ENCODE measurements at places on chromosomes 7 and 10.

DNA sequence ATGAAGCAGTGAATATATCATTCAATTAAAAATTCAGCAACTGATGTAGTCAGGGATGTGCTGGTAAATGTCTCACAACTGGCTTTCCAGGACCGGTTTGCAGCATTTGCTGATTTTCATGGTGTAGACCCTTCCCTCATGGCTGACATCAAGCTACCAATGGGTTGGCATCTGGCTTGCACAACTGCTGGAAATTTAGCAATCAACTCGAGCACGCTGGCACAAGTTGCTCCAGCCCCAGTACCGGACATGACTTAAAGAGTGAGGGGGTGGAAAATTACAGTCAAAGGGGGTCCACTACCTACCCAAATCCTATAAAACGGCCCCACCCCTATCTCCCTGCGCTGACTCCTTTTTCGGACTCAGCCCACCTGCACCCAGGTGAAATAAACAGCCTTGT is 198.4 kb upstream of the NRP1 start:
- DNase-seq: no peak

DNA sequence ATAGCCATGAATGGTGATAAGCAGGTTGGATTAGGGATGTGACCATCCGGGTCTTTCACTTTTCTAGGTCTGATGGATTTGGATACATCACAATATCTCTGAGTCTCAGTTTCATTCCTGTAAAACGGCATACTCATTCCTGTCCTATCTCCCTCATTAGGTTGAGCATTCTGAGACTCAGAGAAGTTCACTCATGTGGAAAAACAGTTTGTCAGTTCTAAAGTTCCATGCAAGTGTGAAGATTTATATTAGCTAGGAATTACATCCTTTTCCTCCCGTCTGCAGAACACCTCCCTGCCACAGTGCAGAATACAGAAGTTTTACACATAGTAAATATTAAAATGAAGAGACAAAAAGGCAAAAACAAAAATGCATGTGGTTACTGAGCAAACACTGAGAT is 94.2 kb upstream of the SLC25A13 start:
- DNase-seq: no peak

GRCh38 chr7:15686295-15686956 is at the start of gene MEOX2:
MEOX2 (minus strand) TSS chr7:15686683; CDS start chr7:15686402, 281 bp downstream.
- DNase-seq: peak; percentile 52

- peak; percentile 8 for DNase-seq
Measured at GRCh38 chr10:130221456-130222375, 85.5 kb downstream of the GLRX3 start.

GRCh38 chr7:151409667-151410404 is at the start of gene WDR86:
WDR86 (minus strand) TSS chr7:151410038; CDS start chr7:151409589, 449 bp downstream.
- peak; percentile 58 for DNase-seq

- no peak for DNase-seq
Measured at GRCh38 chr10:74890460-74890859, 64.1 kb downstream of the KAT6B start.

- DNase-seq: no peak
Measured at GRCh38 chr7:30986331-30986730, 22.6 kb downstream of the GHRHR start.

DNA sequence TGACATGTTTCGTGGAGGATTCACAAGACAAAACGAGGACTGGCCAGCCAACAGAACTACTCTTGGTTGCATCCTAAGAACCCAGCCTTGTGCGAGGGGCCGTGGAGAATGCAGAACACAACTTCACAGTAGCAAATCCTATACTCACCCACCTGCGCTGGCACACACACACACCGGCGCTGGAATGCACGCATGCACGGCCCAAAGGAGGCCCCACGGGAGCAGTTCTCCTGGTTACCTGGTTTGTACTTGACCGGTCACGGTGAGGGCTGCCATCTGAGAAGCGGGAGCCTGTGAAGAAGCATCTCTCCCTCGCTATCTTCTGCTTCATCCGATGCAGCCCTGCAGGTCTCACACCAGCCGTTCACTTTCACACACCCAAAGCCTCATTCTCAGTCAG is 137.8 kb downstream of the ZMYND11 start:
- no peak for DNase-seq

DNA sequence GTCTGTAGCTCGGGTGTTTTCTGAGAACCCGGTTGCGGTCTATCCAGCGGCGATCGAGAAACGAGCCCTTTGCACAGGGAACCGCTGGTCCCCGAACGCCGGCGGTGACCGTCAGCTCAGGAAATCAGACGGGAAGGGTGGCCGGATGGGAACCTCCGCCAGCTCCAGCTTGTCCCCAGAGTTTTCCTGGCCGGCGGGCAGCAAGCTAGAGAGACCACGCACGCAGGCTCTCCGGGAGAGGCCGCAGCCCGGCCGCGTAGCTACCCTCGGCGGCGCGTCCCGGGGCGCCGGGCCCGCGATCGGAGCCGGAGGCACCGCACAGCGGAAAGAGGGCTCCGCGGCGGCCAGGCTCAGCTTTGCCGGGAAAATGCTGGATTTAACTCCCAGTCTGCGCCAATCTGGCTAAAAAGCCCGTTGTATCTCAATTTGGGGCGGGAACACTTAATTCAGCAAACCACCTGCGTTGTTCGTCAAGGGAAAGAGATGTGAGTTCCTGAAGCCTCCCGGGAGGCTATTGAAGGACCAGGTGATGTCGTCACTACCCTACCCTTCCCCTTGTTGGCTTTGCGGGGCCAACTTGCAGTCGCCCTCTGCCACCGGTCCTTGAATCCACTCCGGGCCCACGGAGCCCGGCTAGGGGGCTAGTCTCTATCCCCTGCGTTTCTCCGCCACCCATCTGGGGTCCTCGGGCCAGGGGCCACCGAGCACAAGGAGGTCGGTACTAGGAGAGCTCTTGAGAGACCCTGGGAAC is 859 bp upstream of the CH25H start:
- DNase-seq: peak; percentile 59

- no peak for DNase-seq
Measured at GRCh38 chr10:34758447-34758996, 56.6 kb downstream of the PARD3 start.

DNA sequence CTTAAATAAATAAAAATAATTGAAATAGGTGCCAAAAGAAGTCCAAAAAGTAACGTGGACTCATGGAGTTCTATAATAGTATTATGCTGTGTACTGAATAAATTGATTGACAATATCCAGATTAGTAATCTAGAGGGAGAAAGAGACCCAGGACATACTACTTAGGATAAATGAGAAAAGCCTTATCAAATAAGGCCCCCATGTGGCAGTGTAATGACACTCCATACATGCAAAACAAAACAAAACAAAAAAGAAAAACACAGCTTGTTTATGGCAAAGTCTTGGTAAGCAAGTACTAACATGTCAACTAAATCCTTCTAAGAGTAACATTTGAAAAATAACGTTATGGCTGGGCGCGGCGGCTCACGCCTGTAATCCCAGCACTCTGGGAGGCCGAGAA is 3.6 kb upstream of the RUNDC3B start:
- DNase-seq: no peak

DNA sequence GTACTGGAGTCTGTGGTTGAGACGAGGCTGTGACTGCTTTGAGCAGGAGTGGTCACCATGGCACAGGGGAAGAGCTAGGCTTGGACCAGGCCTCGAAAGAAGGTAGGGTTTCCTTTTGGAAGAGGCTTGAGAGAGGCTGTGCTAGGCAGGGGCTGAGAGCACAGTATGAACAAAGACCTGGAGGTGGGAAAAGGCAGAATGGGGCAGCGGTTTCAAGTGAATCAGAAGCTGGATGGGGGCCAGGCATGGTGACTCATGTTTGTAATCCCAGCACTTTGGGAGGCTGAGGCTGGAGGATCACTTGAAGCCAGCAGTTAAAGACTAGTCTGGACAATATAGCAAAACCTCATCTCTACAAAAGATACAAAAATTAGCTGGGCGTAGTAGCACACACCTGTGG is 65.9 kb downstream of the CLIP2 start:
- no peak for DNase-seq

DNA sequence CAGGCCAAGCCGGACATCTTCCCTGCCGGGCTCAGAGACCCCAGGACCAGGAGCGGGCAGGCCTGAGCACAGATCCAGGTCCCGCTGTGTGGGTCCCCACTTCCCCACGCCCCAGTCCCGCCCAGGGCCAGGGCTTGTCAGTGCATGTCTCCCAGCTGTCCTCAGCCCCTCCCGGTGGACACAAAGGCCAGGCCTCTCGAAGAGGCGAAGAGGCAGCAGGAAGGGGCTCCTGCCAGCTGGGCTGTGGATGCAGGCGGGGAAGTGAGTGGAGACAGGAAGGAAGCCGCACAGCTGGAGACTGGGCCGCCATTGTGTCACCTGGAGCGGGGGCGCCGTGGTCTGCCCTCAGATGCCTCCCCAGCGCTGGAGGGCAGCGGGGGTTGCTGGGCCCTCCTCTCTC is 4.8 kb downstream of the GRIFIN start:
- DNase-seq: peak; percentile 79

- no peak for DNase-seq
Measured at GRCh38 chr7:87574630-87575029, 26.1 kb downstream of the ABCB1 start.

DNA sequence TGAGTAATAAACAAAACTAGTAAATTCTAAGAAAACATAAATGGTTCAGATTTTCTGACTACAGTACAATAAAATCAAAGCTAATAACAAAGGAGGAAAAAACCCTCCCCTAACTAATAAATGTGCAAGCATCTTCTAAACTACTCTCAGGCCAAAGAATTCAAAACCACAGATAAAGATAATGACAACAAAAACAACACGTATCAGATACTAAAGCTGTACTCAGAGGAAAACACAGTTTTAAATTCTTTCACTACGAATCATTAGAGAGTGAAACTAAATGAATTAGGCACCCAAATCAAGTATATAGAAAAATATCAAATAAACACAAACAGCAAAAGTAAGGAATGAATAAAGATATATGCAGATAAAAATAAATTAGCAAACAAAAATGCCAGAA is 200.9 kb downstream of the TEX36 start:
- DNase-seq: no peak

DNA sequence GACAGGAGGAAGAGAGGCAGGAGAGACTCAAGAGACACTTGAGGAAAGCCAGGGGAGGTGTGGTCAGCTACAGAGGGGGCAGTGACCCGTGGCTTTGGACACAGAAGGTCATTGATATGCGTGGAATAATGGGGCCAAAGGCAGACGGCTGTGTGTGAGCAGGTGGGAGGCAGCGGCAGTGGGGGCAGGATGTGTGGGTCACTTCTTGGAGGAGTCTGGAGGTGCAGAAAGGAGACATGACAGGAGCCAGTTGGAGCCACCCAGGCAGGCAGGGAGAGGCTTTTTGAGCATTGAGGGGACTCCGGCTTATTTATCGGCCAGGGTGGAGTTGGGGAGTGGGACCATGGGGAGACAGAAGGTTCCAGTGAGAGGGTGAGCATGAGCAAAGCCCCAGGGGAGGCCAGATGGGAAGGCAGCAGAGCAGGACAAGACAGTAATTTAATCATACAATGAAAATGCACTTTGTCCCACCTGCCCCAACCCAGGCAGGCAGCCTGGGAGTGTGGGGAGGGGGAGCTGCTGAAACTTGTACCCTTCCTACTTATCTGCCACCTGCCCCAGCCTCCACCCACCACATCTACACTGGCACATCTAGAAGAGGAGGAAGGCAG is 5.0 kb downstream of the LDB3 start:
- no peak for DNase-seq

DNA sequence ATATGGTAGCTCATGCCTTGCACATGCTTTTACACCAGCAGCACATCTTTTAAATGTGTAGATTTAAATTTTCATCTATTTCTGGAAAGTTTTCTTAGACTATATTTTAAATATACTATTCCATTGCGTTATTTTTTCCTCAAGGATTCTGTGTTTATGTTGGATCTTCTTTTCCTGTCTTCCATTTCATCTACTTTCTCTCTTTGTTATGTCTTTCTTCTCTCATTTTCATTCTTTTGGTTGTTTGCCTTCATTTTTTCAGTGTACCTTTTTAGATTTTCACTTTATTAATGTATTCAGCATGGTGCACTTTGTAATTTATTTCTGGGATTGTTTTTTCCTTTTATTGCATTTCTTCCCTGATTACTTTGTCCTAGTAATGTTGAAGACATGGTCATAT is 329.8 kb downstream of the ADK start:
- no peak for DNase-seq

- no peak for DNase-seq
Measured at GRCh38 chr10:126663328-126663727, 7.2 kb downstream of the C10orf90 start.

DNA sequence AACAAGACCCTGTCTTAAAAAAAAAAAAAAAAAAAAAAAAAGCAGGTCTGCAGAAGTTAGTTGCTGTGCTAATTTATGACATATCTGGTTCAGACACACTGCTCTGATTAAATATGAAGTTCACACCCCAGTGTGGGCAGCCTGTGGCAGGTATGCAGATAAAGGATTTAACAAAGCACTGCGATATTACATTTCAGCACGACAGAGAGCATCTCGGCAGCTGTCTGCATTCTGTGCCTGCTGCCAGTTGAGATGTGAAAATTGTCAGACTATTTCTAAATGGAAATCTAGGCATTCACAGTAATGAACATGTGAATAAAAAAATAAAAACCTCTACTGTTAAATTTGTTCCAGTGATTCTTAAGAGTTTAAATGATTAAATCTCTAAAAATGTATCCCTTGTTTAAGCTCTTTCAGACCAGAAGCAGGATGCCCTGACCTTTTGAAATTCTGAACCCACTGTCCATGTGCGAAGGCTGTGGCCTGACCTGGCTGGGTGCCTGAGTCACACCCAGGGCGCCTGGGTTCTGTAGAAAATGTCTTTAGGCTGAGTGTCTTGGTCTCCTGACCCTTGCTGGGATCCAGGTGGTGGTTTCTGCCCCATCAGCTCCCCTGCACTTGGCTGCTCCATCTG is 272.9 kb downstream of the WDR37 start:
- no peak for DNase-seq

- no peak for DNase-seq
Measured at GRCh38 chr7:74291535-74291934, 2.3 kb downstream of the CLIP2 start.

GRCh38 chr7:79820387-79820786 is 314.2 kb upstream of the GNAI1 start:
- no peak for DNase-seq

- DNase-seq: no peak
Measured at GRCh38 chr10:86759073-86759672, 2.8 kb downstream of the BMPR1A start.

DNA sequence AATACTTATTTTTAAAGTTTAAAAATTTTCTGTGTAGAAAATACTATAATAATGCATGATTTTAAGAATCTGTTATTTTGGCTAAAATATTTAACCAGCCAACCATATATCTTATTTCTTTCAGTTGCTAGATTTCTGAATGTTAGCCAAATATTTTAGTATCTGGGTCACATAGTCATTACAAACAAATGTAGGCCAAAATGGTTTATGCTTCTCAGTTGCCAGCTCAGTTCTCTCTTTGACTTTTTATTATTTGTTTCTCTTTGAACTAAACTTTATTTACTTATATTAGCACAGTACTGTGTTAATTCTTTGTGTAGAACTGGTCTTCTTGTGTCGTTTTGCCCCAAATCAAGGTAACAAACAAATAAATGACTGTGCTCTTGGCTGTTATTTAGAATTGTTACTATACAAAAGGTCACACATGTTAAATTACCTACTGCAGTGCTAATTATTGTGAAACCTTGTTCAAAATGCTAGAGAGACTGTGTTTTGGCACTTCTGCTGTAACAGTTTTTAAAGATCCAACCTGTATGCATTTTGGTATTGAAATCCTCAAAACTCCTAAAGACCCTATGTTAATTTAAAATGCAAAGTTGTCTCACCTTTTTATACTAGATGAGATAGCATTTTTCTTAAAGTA is 39.8 kb downstream of the ZEB1 start:
- no peak for DNase-seq

GRCh38 chr7:105815576-105815975 is 60.8 kb downstream of the ATXN7L1 start:
- no peak for DNase-seq

- DNase-seq: no peak
Measured at GRCh38 chr7:96521068-96521894, 188.4 kb downstream of the SEM1 start.

GRCh38 chr7:143256932-143257331 is 6.3 kb upstream of the GSTK1 start:
- DNase-seq: no peak

All from H9 (cell line).